ENCODE measurements at places on chromosomes 12 and 14.

GRCh38 chr14:78927261-78927660 lies 757.1 kb downstream of the NRXN3 start:
- no peak overlapping the region for H3K4me3 ChIP-seq
- no peaks in the 10 kb centered on the region for H3K4me1 ChIP-seq
- peak; percentile 8 for DNase-seq
- H3K27ac ChIP-seq = no peak overlapping the region
- no peaks in the 10 kb centered on the region for H3K27me3 ChIP-seq

DNA sequence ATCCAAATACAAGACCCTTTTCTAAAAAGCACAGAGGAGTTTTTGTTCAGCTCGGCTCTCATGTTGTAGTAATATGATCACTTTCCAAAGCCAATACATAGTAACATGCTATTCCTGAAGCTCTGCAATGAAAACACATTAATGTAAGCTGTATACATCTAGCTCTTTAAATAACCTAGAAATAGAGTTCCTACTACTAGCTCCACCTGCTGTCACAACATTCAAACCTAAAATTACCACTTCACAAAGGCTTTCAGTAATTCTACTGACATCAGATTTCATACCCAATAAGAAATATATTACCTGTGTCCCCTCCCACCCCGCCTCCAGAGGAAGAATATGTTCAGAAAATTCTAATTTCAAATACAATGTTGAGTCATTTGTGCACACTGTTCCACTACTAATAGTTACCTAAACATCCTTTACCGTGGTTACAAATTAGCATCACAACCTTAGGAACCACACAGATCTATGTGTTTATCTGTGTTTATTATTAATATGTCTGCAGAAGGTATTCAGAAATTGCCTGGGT lies 17.8 kb downstream of the EFCAB11 start:
- peaks cover 6% of the 10 kb centered on the region for H3K4me1 ChIP-seq
- H3K27ac ChIP-seq = no peak overlapping the region
- H3K4me3 ChIP-seq = no peak overlapping the region
- no peaks in the 10 kb centered on the region for H3K36me3 ChIP-seq
- H3K27me3 ChIP-seq = no peaks in the 10 kb centered on the region
- DNase-seq = no peak

DNA sequence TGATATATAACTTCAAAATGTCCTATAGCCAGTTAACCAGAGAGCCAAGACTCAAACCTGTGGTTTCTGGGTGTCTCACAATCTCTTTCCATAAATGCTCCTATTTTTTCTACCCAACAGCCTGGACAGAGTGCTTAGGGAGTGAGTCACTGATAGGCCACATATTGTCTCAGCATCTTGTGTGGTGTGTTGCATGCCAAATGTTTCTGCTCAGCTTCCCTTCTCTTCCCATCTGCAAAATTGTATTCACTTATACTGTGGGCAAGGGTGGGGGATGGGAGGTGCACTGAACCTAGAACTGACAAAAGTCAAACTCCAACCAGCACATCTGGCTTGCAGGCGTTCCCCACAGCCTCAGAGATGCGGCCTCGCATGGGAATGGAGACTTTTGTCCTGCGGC lies 123.3 kb downstream of the KCNA5 start:
- no peaks in the 10 kb centered on the region for H3K27me3 ChIP-seq
- no peak overlapping the region for H3K27ac ChIP-seq
- H3K4me3 ChIP-seq = no peak overlapping the region
- H3K36me3 ChIP-seq = no peaks in the 10 kb centered on the region
- no peaks in the 10 kb centered on the region for H3K4me1 ChIP-seq
- no peak for DNase-seq

DNA sequence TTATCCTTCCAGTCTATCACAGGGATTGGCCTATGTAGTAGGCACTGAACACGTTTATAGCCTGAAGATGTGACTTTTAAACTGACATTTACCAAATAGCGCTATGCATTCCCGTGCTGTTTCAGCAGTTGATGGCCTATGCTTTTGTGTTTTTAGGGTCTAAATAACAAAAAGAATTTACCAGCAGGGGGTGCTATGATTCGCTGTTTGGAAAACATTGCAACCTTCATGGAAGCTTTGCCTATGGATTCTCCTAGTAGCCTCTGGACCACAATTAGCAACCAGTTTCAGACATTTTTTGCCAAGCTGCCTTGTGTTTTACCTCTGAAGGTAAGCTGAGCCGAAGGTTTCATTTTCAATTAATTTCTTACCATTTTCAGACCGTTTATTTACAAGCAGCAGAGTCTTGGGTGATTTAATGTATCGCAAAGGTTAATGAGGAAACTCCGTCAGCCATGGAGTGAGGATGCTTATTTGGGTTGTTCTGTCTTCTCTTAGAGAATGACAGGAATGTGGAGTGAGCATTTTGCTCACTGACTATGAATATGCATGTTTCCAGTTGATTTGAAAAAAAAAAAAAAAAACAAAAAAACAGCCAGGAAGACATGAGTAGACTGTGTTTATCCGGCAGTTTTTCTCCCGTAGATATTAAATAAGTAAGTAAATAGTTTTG lies 133.1 kb downstream of the PRIMA1 start:
- DNase-seq = peak; percentile 94
- H3K36me3 ChIP-seq = no peaks in the 10 kb centered on the region
- no peak overlapping the region for H3K27ac ChIP-seq
- no peak overlapping the region for H3K4me3 ChIP-seq
- H3K27me3 ChIP-seq = no peaks in the 10 kb centered on the region

- no peak overlapping the region for H3K4me3 ChIP-seq
- no peaks in the 10 kb centered on the region for H3K4me1 ChIP-seq
These were observed 13.2 kb upstream of the ARF6 start for GRCh38 chr14:49879646-49880204.
